NCI-H510A treated with DMSO at 0.1 percent for 48 hours (cell line): ENCODE measurements at places on chromosomes 6 and 20.

DNA sequence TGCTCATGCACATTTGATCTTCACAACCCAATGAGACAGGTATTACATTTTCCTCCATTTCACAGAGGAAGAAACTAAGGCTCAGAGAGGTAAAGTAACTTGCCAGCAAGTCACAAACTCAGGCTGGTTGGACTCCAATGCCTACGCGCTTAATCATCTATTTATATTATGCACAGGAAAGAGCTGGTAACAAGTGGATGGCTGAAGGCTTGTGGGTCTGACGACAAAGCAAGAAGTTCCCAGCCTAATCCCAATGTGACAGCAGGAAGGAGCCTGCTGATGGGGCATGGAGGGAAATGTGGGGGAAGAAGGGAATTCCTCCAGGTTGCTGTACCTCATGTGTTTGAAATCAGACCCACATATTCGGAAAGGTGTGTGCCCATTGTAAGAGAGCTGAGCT is 3.9 kb downstream of the CDH22 start:
- DNase-seq, result no peak

- no peak for DNase-seq
These were observed 10.6 kb downstream of the RBM39 start for GRCh38 chr20:35731469-35731788.

- DNase-seq, result no peak
These were observed 184.3 kb upstream of the CST7 start for GRCh38 chr20:24764794-24765202.

DNA sequence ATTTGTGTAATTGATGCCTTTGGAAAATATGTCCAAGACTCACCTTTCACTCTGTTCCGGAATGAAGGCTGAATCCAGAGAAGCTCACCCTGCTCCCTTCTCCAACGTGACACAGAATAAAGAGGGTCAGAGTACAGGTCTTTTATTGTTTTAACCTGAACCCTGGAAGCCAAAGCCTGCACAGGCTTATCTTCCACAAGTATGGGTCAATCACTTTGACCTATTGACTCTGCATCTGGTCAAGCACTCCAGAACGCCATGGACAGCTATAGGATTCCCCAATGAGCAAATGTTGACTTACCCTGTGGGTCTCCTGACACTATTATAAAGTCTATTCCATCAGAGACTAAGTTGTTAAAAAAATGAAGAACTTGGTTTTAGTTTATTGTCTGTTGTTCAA is 158.4 kb upstream of the MYLIP start:
- DNase-seq, result no peak

DNA sequence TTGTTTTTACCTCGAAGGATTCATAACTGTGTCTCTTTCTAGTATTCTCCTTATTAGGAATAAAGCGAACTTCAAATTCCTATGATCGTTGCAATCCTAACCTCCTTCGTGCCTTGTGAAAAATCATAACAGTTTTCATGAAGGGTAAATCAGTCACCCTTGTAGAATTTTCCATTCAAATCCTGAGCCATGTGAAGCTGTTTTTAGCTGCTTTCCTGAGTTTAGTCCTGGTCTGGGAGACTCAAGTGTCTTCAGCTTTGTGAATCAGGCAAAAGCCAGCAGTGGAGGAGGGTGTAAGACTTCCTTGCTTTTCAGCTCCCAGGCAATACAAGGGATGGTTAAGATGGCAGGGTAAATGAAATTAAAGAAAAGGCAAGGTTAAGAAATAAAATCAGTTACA is 24.3 kb downstream of the GCNT2 start:
- no peak for DNase-seq

DNA sequence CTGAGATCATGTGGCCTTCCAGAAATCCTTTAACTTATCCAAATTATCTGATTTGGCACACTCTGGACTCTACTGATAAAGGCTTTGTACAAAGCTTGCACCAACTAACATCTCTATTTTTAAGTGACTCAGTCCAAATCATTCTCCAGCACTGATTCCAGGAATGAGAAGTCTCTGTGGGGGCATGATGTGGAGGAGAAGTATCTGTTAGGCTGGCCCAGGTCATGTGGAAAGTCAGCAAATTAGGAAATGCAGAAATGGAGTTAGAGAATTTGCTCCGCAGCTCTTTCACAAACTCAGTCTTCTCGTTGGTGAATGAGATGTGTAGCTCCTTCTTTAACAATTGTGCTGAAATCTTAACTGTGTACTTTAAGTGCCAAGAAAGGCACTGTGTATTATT is 165.7 kb downstream of the ZNF217 start:
- DNase-seq, result no peak

- DNase-seq, result no peak
These were observed 81.5 kb upstream of the QKI start for GRCh38 chr6:163333038-163333437.

- DNase-seq, result no peak
These were observed 75.0 kb upstream of the RALY start for GRCh38 chr20:33918662-33919061.

- DNase-seq, result peak; percentile 33
These were observed 1.6 kb downstream of the CPXM1 start for GRCh38 chr20:2798814-2799213.

GRCh38 chr20:6466075-6466810 is 301.2 kb upstream of the BMP2 start:
- DNase-seq, result no peak

DNA sequence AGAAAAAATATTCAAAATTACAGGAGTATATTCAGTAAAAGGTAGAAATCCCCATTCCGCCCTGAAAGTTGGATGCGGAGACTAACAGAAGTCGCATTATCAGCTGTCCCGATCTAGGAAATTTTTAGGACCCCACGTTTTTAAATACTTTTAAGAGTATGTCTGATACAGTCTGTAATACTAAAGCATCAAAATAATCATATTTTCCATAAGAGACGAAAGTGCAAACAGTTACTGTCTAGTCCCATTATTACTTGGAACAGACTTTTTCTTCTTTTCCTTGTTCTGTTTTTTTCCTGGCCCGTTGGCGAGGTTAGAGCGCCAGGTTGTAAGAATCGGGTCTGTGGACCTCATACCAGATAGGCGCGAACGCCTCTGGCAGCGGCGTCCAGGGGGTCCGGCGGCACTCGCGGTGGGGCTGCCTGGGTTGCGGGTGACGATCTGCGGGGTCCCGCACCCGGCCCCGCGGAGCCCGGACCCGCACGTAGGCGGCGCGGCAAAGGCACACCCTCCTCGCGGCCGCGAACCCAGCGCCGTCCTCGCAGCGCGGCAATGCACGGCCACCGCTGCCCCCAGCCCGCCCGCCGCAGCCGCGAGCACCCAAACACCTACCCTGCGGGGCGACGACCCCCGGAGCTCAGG is 460 bp downstream of the PLAGL1 start:
- DNase-seq, result no peak

DNA sequence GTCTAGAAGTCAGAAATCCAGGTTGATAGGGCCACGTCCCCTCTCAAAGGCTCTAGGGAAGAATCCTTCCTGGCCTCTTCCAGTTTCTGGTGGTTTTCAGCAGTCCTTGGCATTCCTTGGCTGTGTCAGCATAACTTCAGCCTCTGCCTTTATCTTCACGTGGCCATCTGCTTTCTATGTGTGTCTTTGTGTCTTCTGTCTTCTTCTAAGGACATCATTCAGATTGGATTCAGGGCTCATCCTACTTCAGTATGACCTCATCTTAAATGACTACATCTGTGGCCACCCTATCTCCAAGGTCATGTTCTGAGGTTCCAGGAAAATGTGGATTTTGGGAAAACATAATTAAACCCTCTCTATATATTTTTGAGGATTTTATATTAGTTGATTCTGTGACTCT is 23.0 kb downstream of the C6orf89 start:
- DNase-seq, result no peak

DNA sequence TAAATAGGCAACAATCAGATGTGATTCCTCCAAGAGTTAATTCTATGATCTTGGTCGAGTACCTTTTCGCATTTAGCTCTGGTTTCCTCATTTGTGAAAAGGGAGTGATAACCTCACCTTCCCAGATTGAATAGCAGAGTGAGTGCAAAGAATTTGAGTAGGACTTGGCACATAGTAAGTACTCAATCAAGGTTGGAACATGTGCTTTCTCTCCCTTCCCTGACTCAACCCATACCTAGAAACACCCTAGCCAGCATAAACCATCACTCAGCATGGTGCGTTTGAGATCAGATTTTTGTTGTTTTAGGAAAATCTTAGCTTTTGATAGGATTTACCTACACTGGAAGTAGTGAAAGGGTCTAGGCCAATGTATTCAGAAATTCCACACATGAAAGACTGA is 333.4 kb upstream of the NT5E start:
- DNase-seq, result no peak

DNA sequence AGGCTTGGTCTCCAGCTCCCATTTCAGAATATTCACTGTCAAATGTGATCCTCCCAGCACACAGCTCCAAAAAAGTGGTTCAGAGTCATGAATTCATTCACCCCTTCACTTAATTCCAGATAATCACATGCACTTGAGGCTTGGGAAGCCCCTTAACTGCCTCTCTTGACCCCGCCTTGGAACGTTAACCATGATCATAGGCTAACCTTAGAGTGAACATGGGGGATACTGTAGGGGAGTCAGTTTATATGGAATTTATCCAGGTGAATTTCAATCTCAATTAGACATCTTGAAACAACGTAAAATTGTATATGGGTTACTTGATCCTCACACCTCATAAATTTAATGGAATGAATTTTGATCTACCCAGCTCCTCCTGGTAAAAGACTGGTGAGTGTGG is 346.8 kb upstream of the ARID1B start:
- DNase-seq, result no peak

DNA sequence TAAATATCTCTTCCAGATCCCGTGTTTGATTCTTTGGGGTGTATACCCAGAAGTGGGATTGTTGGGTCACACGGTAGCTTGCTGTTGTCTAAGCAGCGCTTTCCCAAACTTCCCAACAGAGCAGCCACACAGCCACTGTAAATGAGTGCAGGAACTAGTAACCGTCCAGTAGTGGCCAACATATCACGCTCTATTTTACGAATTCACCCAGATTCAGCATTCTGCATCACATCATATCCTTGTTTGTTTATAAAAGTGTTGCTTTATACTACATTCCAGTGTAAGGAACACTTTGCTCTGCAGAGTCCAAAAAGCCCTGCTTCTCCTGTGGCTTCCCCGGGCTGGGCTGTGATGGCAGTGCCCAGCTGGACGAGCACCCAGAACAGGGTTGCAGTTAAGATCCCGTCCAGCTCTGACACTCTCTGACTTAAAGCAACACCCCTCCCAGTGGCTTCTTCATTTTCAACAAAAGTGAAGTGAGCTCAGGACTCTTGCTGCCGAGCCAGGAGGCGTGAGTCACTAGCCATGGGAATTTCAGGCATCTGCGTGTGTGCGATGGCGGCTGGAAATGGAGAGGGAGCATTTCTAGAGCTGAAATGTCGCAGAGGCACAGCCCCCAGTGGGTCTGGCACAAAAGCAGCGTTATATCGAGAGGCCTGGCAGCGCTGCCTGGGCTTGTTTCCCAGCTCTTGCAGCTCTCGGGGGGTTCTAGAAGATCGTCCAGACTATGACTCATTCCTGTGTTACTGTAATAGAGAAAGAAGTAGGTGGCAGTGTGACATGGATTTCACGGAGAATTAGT is 216.3 kb upstream of the ECI2 start:
- DNase-seq, result no peak
